ENCODE measurements at places on chromosomes 16 and 17.
A peak's percentile ranks its signal among the peaks of the same experiment; 100 is the strongest.

DNA sequence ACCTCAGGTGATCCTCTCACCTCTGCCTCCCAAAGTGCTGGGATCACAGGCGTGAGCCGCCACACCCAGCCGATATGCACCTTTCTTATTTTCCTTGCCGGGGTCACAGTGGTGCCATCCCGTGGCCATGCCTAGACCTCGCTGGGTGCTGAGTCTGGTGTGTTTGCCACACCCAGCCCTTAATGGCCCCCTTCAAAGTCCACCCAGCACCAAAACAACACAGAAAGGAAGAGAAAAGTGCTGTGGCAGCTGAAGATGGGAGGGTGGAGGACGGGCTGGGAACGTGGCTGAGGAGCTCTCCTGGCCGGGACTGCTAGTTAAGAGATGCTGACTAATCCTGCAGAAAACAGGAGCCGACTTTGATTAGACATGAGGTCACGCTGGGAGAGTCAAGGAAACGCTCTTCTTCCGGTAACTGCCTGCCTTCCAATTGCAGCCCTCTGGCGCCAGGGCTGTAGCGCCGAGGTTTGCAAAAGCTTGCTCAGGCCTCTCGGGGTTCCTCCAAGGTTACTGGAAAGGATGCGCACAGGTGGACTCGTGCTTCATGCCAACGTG is 10.9 kb downstream of the SLC43A2 start:
- peak; percentile 24 for DNase-seq

GRCh38 chr17:10600571-10600970 is 51.1 kb upstream of the MYH2 start:
- DNase-seq, result peak; percentile 35

GRCh38 chr17:17819561-17819995 is 17.2 kb downstream of the SREBF1 start:
- no peak for DNase-seq

GRCh38 chr16:47047524-47048203 is 74.2 kb upstream of the DNAJA2 start:
- no peak for DNase-seq

DNA sequence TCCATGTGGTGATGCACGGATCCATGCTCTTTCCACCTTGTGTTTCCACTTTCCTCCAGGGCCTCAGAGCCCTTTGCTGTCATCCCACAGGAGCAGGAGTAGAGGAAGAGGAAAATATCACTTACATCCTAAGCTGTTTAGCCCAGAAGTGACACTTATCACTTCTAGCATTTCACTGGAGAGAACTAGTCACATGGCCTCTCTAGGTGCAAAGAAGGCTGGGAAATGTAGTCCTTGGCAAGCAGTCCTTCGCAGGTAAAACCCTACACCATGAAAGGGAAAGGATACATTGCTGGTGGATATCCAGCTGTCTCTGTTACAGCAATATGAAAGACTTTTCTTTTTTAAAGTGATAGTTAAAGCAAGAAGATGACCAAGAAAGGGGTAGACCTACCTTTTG is 185.9 kb downstream of the RGS9 start:
- no peak for DNase-seq

GRCh38 chr17:81925860-81926450 is 1.6 kb downstream of the MAFG start:
- DNase-seq, result no peak

- DNase-seq, result peak; percentile 56
These were observed 181.1 kb downstream of the SNX29 start for GRCh38 chr16:12157517-12158093.

GRCh38 chr16:57268804-57269800 is 15.4 kb downstream of the PLLP start:
- DNase-seq, result no peak

GRCh38 chr16:53771655-53772497 is 67.9 kb downstream of the FTO start:
- DNase-seq, result no peak

DNA sequence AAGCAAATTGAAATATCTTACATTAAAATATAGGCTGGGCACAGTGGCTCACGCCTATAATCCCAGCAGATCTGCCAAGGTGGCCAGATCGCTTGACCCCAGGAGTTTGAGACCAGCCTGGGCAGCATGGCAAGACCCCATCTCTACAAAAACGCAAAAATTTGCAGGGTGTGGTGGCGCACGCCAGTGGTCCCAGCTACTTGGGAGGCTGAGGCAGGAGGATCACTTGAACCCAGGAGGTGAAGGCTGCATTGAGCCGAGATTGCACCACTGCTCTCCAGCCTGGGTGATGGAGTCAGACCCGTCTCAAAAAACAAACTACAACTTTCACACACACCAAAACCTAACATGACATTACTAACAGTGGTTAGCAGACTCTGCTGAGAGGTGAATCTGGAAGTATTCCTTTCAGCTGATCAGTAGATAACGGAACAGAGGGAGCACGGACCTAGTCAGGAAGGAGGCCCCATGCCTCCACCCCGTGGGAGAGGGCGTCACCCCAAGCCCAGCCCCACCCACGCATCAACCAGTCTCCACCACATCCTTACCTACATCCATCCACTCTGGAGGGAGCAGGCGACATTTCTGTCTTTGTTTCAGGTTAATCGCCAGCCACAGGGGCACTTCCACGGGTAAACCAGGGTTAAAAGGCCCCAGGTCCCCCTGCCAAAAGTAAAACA is 1.7 kb downstream of the GINS2 start:
- no peak for DNase-seq

GRCh38 chr17:68383443-68384321 is 73.6 kb downstream of the WIPI1 start:
- DNase-seq, result peak; percentile 53

DNA sequence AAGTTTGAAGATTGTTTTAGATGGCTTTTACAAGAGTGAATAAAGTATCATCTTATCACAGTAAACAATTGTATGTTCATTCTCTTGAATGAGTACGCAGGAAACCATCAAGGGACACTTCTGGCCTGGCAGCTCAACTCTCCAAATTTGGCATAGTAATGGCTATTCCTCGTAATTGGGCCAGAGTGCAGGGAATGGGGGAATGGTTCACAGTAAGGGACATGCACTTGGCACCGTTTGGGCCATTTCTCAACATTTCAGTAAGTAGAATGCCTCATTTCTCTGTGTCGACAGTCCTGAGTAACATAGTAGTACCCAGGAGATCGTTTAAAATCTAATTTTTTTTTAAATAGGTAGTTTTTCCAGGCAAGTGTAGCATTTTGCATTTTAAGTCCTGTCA is 309.6 kb downstream of the KCNJ2 start:
- no peak for DNase-seq

GRCh38 chr16:1645914-1646525 is 32.1 kb upstream of the JPT2 start:
- no peak for DNase-seq

DNA sequence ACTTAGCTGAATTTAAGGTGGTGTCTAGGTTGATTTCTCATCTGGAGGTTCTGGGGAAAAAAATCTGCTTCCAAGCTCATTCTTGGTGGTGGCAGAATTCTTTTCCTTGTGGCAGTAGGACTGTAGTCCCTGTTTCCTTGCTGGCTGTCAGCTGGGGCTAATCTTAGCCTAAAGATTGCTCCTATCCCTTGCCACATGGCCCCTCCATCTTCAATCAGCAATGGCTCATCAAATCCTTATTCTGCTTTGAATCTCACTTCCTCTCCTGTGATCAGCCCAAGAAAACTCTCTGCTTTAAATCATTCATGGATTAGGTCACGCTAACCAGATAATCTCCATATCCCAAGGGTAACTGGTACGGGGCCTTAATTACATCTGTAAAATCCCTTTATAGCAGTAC is 6.6 kb downstream of the FAM20A start:
- no peak for DNase-seq
